ENCODE measurements at places on chromosomes 3 and 15. TPM values are rescaled to one million over a fixed set of nuclear protein-coding genes. Genes with fewer than 3 reads are reported as not detected.

DNA sequence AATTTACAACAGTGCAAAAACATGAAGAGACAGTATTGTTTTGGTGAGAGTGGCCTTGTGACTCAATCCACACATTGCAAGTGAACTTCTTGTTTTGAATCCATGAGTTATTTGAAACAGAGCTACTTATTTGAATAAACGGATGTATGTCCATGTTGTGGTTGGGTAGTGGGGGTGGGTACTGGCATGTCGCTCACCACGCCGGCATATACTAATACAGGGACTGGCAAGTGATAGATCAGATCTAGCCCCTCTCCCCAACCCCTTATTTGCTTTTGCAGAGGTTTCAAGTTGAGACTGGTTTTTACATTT is 83.8 kb downstream of the EDEM1 start:
- no peak for DNase-seq

DNA sequence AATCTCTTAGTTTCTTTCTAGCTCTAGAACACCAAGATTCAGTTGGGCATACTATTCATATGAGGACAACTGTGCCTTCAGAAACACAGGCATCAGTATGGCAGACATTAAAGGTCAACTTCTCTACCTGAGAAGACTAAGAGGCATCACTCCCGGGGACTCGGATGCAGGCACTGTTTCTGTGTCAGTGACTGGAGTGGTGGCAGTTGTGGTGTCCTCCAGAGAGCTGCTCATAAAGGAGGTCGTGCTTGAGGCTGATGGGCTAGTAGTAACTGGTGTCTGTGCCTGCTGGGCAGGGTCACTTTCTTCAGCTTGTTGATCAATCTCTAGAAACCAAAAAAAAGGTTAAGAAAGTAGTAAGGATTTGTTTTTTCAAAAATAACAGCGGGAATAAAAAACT is 75.2 kb downstream of the FBXL22 start:
- DNase-seq, result peak; percentile 27

GRCh38 chr3:173933113-173933512 is 535.6 kb downstream of the NLGN1 start:
- no peak for DNase-seq

- no peak for DNase-seq
Measured at GRCh38 chr3:66098436-66098835, 59.7 kb upstream of the MAGI1 start.

DNA sequence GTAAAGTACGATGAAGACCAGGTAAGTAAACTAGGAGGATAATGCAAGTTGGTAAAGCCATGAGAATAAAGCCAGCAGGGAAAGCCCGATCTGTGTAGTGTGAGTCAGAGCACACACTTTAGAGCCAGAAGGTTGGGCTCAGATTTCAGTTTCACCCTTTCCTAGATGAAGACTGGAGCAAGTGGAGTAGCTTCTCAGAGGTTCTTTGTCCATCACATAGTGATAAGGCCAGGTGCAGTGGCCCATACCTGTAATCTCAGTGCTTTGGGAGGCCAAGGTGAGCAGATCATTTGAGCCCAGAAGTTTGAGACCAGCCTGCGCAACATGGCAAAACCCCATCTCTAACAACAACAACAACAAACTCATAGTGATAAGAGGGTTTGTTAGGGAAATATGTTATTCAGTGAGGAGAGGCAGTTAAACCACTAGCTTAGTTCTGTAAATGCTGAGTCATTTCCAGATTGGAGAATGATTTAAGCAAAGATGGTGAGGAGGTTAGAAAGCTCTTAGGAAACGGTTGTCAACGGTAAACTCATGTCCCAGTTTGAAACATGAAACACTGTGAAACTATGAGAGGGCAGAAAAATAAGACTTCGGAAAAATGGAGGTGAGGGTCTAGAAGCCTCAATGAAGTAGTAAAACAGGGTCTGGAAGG is 39.0 kb downstream of the IL12A start:
- peak; percentile 36 for DNase-seq

GRCh38 chr3:142134799-142135325 is 14.5 kb downstream of the TFDP2 start:
- DNase-seq, result no peak

DNA sequence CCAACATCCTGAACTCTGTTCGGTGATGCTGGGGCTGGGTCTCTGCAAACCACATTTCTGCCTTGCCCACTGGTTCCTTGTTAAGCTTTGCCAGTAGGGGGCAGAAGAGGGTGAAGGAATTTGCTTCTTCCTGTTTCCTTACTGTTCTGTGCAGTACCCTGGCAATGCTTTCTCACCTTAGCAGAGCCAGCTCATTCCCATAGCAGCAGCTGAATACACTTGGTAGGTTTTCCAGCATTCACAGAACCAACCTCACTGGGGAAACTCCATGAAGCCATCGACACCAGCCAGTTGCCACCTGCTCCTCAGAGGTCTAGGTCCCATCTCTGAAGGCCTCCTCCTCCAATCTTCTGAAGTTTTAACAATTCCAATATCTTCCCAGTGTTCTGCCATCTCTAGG is 308.4 kb downstream of the PDCD6IP start:
- peak; percentile 15 for DNase-seq

DNA sequence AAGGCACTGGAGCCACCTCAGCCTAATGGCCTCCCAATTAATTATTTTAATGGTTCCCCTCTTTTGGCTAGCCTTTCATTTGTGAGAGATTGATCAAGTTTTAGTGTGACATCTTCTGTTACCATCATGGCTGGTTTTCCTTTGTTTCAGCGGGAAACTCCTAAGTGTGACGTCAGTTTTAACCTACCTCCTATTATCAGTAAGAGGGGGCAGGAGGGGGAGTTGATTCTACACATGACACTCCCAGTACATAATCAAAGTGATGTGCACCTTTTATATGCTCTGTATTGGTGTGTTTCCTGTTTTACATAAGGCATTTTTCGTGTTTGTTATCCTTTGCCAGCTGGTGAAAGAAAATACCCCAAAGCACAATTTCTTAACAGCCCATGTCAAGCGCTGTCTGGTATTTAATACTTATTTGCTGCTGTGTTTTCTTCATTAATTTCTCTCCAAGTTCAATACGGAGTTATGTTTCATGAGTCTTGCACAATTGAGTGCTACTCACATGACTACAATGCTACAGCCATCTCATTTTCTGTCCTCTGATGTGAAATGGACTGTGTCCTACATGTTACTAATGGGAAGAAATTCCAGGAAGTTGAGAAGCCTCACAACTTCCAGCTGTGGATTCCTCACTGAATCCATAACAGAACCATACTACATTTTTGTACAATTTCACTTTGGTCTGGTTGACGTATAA is 52.2 kb upstream of the POLR2M start:
- DNase-seq, result no peak

The C3orf62 gene
- total RNA-seq, result 3.0 TPM

- DNase-seq, result peak; percentile 69
Measured at GRCh38 chr3:32457971-32458471, 44.6 kb downstream of the CMTM6 start.

The CYP1A1 gene
- 0.64 TPM for total RNA-seq

The ROPN1 gene
- total RNA-seq, result not detected

- no peak for DNase-seq
Measured at GRCh38 chr3:59996056-59996455, 946.2 kb upstream of the CFAP20DC start.

The TMEM40 gene
- total RNA-seq, result not detected

GRCh38 chr15:41631880-41632470 is 28.2 kb upstream of the MGA start:
- no peak for DNase-seq

The AGTR1 gene
- not detected for total RNA-seq

The ARRDC4 gene
- 0.24 TPM for total RNA-seq

DNA sequence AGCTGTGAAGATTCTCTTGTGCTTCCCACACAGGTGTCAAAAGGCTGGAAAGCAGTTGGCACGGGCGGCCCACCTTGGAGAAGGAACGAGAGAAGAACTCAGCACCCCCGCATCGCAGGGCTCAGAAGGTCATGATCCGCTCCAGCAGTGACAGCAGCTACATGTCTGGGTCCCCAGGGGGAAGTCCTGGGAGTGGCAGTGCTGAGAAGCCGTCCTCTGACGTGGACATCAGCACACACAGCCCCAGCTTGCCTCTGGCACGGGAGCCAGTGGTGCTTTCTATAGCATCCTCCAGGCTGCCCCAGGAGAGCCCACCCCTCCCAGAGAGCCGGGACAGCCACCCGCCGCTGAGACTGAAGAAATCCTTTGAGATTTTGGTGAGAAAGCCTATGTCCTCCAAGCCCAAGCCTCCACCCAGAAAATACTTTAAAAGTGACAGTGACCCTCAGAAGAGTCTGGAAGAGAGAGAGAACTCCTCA is 31.4 kb downstream of the STARD5 start:
- peak; percentile 77 for DNase-seq

DNA sequence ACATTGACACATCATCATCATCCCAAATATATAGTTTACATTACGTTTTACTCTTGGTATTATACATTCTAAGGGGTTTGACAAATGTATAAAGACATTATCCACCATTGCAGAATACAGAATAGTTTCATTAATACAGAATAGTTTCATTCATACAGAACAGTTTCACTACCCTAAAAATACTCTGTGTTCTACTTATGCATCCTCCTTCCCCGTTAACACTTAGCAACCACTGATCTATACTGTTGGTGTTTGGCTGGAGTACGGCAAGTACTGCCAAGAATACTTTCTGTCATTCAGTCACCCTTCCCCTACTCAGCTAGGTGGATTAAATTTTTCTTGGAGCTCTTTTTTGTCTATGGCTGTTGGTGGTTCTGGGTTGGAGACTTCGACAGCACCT is 33.4 kb downstream of the LEKR1 start:
- no peak for DNase-seq

GRCh38 chr3:61665121-61665520 is 103.8 kb downstream of the PTPRG start:
- no peak for DNase-seq

- DNase-seq, result no peak
Measured at GRCh38 chr3:100971798-100972197, 21.4 kb downstream of the ABI3BP start.

DNA sequence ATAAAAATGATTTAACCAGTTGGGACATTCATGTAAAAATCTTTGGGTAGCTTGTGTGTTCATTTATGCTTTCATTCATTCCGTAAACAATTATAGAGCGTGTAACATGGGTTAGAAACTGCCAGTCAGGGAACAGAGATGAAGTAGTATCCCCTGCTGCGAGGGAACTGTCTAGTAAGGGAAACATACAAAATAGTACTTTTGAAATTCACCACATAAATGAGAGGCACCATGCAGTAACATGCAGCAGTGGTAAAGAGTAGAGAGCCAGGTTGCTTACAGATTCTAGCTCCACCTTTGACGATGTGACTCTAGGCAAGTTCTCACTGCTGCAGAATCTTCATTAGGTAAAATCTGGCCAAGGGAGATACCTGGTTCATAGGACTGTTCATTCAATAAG is 938 bp downstream of the DZIP3 start:
- DNase-seq, result no peak

GRCh38 chr3:177665122-177665808 is 468.0 kb upstream of the TBL1XR1 start:
- DNase-seq, result no peak

- DNase-seq, result no peak
Measured at GRCh38 chr15:70797464-70797863, 34.1 kb upstream of the UACA start.

GRCh38 chr3:99714146-99714545 is 75.8 kb downstream of the COL8A1 start:
- DNase-seq, result no peak

The TM4SF1 gene
- total RNA-seq, result 0.92 TPM

GRCh38 chr3:2765002-2765579 is 345.1 kb downstream of the IL5RA start:
- no peak for DNase-seq

GRCh38 chr3:25901796-25902195 is 111.9 kb downstream of the OXSM start:
- DNase-seq, result no peak

The CFAP161 gene
- not detected for total RNA-seq

The SELENOS gene
- 31.7 TPM for total RNA-seq

DNA sequence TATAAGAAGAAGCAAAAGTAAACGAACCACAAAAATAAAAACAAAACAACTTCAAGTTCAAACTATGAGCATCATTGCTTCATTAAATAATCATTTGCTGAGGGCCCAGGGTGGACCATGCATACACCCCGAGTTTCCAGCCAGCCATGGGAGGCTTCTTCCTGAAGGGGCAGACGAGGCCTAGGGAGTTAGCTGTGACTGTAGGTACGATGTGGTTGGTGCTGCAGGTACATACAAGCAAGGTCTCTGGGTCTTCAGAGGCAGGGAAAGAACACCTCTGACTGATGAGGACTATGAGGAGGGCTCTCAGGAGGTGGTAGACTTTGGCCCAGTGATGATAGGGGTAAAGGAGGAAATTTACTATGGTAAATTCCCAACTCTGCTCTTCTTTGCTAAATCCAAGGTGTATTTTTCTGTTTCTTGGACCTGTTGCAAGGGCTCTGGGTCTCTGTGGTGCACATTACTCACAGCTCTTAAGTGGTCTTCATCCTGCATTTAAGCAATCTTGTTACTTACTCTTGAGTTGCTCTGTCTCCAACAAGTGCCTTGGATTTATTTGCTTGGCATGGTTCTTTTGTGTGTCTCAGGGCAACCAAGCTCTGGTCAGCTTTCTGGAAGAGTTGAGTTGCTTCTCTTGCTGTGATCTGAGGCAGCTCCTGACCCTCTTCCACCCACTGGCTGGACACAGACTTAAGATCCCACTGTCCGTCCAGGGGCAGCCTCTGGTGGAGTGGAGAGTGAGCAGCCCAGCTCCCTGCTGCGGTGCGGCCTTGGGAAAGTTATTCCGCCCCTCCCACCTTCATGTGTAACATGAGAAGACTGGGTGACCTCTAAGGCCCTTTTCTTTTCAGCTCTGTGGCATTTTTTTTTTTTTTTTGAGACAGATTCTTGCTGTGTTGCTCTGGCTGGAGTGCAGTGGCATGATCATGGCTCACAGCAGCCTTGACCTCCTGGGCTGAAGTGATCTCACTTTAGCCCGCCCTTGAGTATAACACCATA is 56.1 kb upstream of the KIF23 start:
- DNase-seq, result no peak

DNA sequence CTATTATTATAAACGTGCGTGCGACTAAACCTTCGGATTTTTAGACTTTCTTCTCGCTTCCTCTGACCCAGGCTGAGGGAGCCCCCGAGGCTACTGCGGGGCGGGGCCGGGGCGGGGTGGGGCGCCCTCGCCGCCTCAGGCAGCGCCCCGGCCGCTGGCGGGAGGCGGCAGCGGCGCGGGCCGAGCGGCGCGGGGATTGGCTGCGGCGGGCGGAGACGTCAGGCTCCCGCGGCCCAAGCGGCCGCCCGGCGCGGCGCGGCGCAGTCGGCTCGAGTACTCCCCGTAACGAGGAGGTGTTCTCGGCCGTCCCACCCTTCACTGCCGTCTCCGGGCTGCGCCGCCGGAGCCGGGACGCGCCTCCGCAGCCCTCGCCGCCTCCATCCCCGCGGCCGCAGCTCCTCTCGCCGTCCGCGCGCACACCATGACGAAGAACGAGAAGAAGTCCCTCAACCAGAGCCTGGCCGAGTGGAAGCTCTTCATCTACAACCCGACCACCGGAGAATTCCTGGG is at the start of gene ATP1B3:
ATP1B3 (plus strand) TSS at position 263 of the 510 bp plus-strand sequence; CDS start at position 422, 159 bp downstream.
- peak; percentile 87 for DNase-seq

The LINGO1 gene
- total RNA-seq, result not detected

Data from activated CD4-positive, alpha-beta memory T cell treated with anti-CD3 and anti-CD28 coated beads for 36 hours (primary cell).